Fibroblast of skin of back (primary cell): ENCODE measurements at places on chromosomes 16 and 17.

DNA sequence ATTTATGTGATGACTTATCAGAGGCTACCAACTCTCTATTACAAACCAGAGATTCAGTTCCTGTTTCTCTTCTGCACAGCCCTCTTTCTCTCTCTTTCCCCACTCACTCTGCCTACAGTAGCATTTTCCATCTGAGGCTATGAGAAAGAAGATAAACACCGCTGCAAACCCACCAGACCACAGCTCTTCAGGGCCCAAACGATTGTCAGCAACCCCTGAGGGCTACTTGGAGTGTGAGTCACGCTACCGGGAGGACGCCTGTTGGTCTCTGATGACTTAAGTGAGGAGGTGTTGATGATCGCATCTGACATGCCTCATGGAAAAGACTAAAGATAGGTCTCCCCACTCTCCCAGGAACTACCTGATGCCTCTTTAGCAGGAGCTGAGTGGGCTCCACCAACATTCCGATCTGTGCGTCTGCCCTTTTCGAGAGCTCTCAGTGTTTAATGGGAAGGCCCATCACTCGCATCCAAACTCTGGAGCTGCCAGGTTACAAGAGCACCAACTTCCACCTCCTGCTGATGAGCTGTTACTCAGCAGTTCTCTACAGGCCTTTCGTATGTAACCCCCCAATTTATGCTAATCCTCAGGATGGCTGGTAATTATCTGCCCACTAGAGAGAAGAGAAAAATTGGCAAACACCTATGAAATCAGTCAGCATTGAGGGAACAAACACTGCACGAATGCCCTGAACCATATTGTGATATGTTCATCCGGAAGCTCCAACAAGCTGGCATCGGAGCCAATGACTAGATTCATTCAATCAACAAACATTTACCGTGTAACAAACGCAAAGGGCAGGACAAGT is 9.2 kb downstream of the GRIN2A start:
- peak; percentile 17 for DNase-seq

- peak; percentile 44 for DNase-seq
Measured at GRCh38 chr17:48457080-48457836, 27.2 kb upstream of the SKAP1 start.

DNA sequence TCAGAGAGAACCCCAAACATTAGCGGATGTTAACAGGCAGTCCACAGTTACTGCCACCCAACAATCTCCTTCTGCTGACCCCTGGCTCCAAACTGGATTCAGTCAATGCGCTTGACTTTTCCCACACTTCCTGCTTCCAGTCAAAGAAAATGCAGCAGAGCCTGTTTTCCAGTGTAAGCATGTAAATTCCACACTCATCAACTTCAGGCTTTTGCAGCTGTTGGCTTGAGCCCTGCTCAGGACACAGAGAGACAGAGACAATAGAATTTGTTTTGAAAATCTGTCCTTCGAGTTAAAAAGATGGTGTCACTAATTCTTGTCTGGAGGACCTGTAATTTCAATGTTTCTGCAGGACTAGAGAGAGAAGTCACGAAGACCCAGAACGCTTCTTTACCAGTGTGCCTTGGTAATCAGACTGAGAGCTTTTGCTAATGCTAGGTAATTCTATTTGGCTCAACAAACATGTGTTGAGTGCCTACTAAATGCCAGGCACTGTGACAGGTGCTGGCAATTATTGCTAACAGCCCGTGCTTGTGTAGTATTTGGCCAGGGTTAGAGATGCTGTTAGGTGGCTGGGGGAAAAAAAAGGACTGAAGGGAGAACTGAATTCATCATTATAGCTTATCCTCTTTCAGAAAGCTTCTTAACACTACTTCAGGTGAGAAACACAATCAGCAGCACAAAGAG is 32.5 kb downstream of the HOXB1 start:
- DNase-seq = no peak

- DNase-seq = peak; percentile 18
Measured at GRCh38 chr16:69328854-69329316, 1.5 kb downstream of the PDF start.

DNA sequence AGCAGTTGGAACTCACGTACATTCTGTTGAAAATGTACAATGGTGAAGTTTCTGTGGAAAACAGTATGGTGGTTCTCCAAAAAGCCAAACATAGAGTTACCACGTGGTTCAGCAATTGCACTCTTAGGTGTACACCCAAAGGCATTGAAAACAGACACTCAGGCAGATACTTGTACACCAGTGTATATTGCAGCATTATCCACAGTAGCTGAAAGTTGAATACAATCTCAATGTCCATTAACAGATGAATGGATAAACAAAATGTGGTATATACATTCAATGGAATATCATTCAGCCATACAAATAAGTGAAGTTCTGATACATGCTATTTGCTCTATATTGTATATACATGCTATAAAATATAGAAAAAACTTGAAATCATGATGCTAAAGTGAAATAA is 23.2 kb downstream of the TBX2 start:
- DNase-seq = no peak

- DNase-seq = no peak
Measured at GRCh38 chr16:54688339-54688738, 242.3 kb upstream of the IRX5 start.

DNA sequence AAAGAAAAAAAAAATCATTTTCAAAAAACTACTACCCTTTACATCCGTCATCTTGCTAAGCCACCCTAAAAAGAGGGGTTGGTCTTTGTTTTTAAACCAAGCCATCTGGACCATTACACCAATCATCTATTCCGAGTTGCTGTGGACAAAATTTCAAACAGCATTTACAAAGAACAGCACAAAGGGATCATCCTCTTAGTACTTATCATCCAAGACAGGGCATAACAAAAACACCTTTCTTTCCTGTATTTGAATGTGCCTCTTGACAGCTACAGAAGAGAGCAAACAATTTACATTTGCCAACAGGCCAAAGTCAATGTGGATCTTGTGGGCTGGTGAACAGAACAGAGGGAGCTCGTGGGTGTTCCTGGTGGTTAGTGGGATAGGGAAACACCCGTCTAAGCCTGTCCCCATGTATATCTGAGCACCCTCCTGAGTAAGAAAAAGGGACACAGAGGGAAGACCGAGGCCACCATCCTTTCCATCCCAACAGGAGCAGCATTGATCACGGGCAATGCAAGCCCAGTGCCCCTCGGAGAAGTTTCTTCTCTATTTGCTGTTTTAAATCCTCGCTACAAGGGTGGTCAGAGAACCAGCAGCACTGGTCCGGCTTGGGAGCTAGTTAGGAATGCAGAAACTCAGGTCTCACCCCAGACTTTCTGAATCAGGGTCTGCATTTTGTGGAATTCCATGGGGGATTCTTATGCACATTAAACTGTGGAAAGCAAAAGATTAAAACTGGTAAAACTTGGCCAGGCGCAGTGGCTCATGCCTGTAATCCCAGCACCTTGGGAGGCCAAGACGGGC is 1.9 kb downstream of the SLC39A11 start:
- no peak for DNase-seq

- peak; percentile 29 for DNase-seq
Measured at GRCh38 chr16:82031116-82032084, 3.7 kb upstream of the HSD17B2 start.

DNA sequence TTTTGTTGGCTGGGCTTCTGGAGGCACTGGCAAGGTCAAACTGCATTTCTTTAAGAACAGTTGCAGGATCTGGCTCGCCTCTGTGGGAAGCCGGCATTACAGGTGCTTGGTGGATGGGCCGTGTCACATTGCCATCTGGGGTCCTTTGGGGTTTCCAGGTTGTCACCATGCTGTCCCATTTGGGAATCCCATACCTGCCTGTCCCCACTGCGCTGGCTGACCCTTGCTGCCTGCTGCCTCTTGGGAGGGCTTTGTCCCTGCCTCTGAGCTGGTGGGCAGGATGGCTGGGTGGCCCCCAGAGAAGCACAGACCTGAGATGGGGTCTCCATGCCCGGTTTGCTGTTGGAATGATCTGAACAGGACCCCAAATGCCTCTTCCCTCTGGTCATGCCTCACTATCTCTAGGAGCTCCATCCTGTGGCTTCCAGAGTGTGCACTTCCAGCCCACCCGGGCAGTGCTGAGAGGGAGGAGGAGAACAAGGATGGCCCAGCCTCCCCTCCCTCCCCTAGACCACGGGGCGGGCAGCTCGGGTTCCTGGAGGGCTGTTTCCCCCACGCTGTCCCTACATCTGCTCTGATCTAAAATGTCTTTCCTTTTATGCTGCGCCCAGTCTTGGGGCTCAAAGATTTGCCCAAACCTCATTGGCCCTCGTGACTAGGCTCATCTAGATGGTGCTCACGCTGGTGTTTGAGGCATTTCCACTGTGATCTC is 28.0 kb downstream of the OR1D5 start:
- no peak for DNase-seq

GRCh38 chr16:30902029-30902972 is 5.9 kb downstream of the CTF1 start:
- peak; percentile 75 for DNase-seq

GRCh38 chr17:77783991-77784820 is 174.3 kb upstream of the TNRC6C start:
- no peak for DNase-seq

DNA sequence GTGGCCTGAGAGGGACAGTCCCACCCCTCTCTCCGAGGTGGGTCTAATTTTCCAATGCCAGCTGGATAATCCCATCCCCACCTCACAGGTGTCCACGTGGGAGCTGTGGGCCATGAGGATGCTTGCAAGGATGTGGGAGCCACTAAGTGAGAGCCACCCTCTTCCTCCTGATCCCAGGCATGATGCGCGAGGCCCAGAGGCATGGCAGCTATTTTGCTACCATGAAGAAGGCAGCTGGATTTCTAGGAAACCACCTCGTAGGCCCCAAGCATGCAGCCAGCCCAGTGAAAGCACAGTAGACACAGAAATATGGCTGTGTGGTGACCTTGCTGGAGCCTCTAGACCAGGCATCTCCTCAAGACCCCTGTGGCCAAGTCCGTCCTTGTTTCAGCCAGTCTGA is 20.4 kb downstream of the KDM8 start:
- DNase-seq = no peak

GRCh38 chr16:85168732-85169256 is 56.5 kb upstream of the CIBAR2 start:
- DNase-seq = peak; percentile 73

DNA sequence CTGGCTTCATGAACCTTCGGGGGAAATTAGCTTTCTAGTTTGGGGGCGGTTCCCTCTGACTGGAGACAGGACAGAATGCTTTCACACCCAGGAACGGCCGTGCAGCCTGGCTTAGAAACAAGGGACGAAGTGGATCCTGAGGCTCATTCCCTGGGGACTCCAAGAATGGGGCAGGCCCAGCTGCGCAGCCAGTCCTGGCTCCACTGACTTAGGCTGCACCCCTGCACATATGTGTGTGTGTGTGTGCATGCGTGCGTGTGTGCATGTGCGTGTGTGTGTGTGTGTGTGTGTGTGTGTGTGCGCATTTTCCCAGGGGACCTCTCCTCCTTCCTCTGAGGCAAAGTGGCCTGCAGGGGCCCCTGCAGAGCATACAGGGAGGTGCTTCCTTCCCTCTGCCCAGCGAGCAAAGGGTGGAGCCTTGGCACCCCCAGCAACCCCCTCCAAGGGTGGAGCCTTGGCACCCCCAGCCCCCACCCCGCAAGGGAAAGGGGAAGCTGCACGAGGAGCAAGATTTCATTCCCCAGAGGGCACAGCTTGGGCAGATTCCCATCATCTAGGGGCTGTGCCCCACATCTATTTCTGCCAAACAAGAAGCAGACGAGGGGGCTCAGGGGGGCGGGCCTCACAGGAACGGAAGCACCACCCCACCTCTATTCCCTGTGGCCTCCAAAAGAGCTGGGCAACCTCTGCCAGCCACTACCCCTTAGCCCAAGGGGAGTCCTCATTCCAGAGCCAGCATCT is 97.6 kb upstream of the CBX4 start:
- peak; percentile 52 for DNase-seq

DNA sequence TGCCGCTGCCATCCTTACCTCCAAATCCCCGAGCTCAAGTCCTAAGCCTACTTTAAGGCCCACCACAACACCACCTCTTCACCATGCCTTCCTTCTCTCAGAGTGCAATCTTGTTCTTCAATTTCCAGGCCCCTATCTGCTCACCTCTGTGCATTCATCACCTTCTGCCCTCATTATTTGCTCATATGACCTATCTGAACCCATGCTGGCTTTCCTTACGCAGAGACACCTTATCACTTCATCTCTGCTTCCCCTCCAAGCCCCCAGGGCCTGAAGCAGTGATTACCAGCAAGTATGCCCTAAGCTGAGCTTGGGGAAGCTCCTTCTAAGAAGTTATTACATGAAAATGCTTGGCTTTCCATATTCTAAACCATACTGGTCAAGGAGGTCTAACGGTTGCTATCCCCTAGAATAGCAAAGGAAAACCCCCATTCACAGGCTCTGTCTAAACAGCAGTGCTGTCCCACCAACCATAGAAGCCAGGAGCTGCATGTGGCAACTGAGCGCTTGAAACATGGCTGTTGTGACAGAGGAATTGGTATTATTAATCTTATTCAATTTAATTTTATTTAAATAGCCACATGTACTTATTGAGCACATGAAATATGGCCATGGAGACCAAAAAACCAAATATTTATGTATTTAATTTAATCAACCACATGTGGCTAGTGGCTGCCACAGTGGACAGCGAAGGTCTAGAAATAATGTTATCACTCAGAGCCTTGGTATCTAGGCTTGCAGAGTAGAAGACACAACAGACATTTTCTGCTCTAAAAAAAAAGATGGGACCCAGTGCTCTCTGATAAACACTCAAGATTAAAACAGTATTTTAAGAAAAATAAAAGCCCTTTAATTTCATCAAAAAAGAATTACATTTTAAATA is 13.9 kb downstream of the USP7 start:
- no peak for DNase-seq

DNA sequence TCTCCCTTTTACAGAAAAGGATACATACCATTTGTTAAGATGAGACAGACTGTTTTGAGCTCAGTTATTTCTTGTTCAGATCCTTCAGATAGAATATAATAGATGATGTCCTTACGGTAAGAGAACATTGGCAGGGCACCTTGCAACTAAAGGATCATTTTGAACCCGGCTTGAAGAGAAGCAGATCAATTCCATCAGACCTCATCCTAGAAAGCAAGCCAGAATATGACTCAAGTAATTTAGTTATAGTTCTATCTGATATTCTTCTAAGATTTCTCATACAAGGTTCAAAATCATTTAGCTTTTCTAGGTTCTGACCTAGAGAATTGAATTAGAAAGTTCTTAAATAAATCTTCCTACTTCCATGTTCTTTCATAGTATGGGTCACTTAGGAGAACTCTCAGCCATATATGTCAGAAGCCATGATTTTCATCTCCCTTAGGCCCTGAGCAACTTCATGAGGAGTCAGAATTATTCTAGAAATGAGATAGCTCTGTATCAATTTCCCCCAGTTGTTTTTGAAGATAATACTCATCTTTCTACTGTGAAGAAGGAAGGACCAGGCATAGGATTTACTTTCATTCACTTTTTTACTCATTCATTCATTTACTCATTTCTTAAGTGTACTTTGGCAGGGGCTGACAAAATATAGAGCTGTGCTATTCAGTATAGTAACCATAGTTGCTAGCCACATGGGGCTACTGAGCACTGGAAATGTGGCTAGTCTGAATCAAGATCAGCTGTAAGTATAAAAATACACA is 2.5 kb upstream of the CMTM1 start:
- no peak for DNase-seq

GRCh38 chr17:57773557-57773956 is 28.5 kb upstream of the CCDC182 start:
- no peak for DNase-seq
